ENCODE measurements at places on chromosomes 12 and 14. TPM values are rescaled to one million over a fixed set of nuclear protein-coding genes. Genes with fewer than 3 reads are reported as not detected.

PPP1R1A gene
- total RNA-seq: 0.58 TPM

TMPRSS12 gene
- not detected for total RNA-seq

DNA sequence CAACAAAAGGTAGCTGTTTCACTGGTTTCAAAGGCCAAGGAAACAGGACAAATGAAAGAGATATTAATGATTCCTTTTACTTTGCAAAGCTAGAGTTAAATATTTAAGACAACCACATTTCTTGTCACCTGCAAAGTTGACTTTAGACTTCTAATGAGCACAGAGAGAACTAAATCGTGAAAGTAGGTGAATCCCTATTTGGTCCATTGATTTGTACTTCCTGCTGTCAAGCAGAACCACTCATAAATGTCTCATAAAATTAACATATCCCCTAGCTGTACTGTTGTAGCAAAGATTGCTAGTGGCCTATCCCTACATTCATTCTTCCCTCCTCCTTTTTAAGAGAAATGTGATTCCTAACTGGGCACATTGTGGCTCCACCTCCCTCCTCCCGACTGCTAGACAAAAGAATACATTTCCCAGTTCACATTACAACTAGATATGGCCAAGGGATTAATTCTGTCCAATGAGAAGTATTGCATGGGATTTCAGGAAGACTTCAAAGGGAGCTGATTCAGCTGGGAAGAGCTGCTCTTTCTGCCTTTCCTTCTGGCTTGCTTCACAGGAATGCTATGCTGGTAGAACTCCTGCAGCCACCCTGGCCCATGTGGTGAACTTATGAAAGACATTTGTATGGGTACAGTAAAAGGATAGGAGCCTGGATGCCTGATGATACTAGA, 227.5 kb upstream of the ABCD2 start:
- H3K27ac ChIP-seq: no peak overlapping the region
- peak; percentile 36 for DNase-seq
- no peaks in the 10 kb centered on the region for H3K4me1 ChIP-seq
- H3K4me3 ChIP-seq: no peak overlapping the region

- H3K27me3 ChIP-seq: no peaks in the 10 kb centered on the region
- no peaks in the 10 kb centered on the region for H3K36me3 ChIP-seq
- H3K4me1 ChIP-seq: no peaks in the 10 kb centered on the region
- DNase-seq: peak; percentile 2
These were observed 480.4 kb upstream of the NOVA1 start for GRCh38 chr14:27078191-27078590.

DNA sequence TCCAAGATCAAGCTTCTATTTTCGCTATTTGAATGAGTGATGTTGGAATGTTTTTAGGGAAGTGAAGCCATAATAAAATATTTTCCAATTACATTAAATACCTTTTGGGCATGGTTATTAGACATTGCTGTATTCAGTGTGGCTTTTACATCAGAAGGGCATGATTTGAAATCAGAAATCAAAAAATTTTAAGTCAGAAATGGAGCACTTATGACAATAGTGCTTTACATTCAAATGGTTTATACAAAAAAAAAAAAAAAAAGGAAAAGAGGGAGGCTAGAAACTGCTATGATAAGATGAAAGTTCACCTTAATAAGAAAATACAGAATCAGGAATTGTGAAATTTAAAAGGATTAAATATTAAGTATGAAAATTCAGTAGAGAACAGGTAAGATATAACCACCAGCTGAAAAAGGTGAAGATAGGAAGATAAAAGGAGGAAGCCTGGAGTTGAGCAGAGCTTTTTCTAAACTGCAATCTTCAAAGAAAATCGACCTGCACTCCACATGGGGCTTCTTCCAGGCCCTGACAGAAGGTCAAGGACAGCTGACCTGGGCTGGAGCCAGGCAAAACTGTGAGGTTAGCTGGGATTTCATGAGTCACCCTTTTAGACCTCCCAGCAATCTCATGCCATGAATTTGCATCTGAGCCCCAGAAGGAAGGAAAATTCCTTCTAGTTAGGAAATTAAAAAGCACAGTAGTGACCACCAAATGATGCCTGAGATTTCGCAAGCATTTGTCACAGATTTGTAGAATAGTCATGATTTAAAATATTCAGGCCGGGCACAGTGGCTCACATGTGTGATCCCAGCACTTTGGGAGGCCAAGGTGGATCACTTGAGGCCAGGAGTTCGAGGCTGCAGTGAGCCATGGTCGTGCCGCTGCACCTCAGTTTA, 23.4 kb upstream of the BMP4 start:
- no peak overlapping the region for H3K4me3 ChIP-seq
- no peak overlapping the region for H3K27ac ChIP-seq
- H3K36me3 ChIP-seq: no peaks in the 10 kb centered on the region

GRCh38 chr12:59651229-59651920, 55.5 kb downstream of the SLC16A7 start:
- peak; percentile 81 for DNase-seq
- no peaks in the 10 kb centered on the region for H3K27me3 ChIP-seq
- H3K4me1 ChIP-seq: peaks cover 16% of the 10 kb centered on the region
- no peaks in the 10 kb centered on the region for H3K36me3 ChIP-seq

DNA sequence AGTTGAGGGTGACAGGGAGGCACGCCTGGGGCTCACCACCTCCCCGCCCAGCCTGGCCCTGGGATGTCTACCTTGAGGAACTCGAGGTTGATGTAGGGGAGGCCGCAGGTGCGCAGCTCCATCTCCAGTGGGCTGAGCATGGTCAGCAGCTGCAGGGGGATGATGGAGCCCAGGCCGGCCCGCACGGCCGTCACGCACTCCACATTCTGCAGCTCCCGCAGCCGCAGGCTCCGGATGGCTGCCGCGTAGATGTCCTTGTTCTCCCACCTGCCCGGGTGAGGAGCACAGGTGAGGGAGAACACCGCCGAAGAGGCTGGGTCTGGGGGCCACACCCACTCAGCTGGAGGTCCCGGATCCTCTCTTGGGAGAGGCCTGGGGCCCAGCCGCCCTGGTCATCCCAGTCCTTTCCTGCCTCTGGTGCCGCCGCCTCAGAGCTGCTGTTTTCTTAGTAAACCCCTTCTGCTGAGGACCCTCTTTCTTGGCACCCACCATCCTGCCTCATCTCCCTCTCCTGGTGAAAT, 38.2 kb downstream of the TRAFD1 start:
- no peaks in the 10 kb centered on the region for H3K4me1 ChIP-seq
- no peaks in the 10 kb centered on the region for H3K27me3 ChIP-seq
- H3K4me3 ChIP-seq: no peak overlapping the region
- no peak overlapping the region for H3K27ac ChIP-seq
- DNase-seq: no peak

GRCh38 chr12:47121146-47121545, 41.4 kb upstream of the AMIGO2 start:
- H3K4me1 ChIP-seq: peaks cover 8% of the 10 kb centered on the region
- H3K27ac ChIP-seq: no peak overlapping the region
- H3K4me3 ChIP-seq: no peak overlapping the region
- H3K36me3 ChIP-seq: no peaks in the 10 kb centered on the region
- no peaks in the 10 kb centered on the region for H3K27me3 ChIP-seq
- peak; percentile 61 for DNase-seq

All from astrocyte (in vitro differentiated cells and primary cell).